ENCODE measurements at places on chromosomes 5 and 9. TPM values are rescaled to one million over a fixed set of nuclear protein-coding genes. Genes with fewer than 3 reads are reported as not detected.

OTP gene
- total RNA-seq, result not detected

PDZD2 gene
- total RNA-seq, result 1.8 TPM

TDRD7 gene
- total RNA-seq, result 35.3 TPM

PCDHB5 gene
- total RNA-seq, result 0.10 TPM

GTF3C4 gene
- 12.4 TPM for total RNA-seq

ZNF367 gene
- total RNA-seq, result 3.6 TPM

COL15A1 gene
- total RNA-seq, result 16.0 TPM

PLPP7 gene
- 1.1 TPM for total RNA-seq

IRX1 gene
- total RNA-seq, result not detected

TIMD4 gene
- 0.42 TPM for total RNA-seq

ADGRD2 gene
- not detected for total RNA-seq

CATSPER3 gene
- total RNA-seq, result 0.82 TPM

SELENOP gene
- 171 TPM for total RNA-seq

TUT7 gene
- 42.4 TPM for total RNA-seq

SPINK13 gene
- total RNA-seq, result not detected

ECM2 gene
- total RNA-seq, result 3.8 TPM

MED7 gene
- 13.9 TPM for total RNA-seq

STC2 gene
- total RNA-seq, result 2.5 TPM

DIRAS2 gene
- not detected for total RNA-seq

GPR21 gene
- 1.2 TPM for total RNA-seq

CCDC183 gene
- total RNA-seq, result 2.4 TPM

DDX4 gene
- not detected for total RNA-seq

GPR151 gene
- not detected for total RNA-seq

CTNND2 gene
- 1.1 TPM for total RNA-seq

STPG3 gene
- not detected for total RNA-seq

NDUFA8 gene
- 103 TPM for total RNA-seq

NR2F1-AS1 gene
- total RNA-seq, result 2.4 TPM

PITX1 gene
- total RNA-seq, result 9.9 TPM

P4HA2 gene
- total RNA-seq, result 79.6 TPM

GABBR2 gene
- not detected for total RNA-seq

MEGF10 gene
- 0.35 TPM for total RNA-seq

PGM5 gene
- 48.6 TPM for total RNA-seq

NKD2 gene
- total RNA-seq, result 0.94 TPM

Measured in colonic mucosa (tissue), 4 donors.